ENCODE measurements at places on chromosomes 6 and 20.

DNA sequence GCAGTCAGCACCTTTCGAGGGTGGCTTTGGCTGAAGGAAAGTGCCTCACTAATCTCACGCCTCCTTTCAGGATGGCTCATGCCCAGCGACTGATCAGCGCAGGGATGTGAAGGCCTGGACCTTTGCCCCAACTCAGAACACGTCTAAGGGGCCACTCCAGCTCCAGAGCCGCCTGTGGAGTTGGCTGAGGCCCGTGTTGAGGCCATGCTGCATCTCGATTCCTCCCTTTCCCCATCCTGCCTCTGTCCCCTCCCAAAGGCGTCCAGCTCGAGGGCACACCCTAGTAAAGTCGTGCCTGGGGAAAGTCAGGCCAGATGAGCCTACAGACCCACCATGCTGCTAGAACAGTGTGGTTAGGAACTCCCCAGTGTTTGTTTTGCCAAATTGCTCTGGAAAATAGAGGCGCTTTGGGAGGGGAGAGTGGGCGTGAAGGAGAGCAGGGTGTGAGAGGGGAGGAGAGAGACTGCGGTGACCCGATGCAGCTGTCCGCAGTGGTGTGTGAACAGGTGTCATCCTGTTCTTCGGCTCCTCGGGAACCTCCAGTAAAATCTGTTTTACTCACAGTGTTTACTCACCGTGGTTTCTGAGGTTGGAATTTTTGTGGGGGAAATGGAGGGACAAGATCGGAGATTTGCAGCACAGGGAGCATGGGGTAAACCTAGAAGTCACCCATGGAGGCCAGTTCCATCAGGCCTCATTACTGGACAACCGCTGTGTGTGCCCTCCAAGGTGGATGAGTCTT is 85.0 kb upstream of the PMEPA1 start:
- no peak for DNase-seq

- DNase-seq, result no peak
Observed at GRCh38 chr20:45792317-45793118, 764 bp downstream of the DNTTIP1 start.

DNA sequence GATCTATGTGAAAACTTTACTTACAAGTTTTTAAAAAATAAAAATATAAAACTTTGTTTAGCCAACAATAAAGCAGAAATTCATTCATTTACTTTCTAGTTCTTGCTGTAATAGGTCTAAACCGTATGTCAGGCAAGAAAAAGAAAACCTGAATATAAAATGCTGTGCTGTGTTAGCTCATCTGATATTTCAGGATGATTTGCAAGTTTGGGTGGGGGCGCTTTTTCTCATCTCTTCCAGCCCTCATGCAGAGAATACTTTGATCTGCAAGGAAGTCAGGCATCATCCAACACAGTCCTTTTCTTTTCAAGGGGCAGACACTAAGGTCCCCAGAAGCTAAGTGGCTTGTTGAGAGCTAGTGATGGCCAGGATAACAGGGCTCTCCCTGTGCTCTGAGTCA is 153.2 kb downstream of the TBC1D7 start:
- DNase-seq, result no peak

DNA sequence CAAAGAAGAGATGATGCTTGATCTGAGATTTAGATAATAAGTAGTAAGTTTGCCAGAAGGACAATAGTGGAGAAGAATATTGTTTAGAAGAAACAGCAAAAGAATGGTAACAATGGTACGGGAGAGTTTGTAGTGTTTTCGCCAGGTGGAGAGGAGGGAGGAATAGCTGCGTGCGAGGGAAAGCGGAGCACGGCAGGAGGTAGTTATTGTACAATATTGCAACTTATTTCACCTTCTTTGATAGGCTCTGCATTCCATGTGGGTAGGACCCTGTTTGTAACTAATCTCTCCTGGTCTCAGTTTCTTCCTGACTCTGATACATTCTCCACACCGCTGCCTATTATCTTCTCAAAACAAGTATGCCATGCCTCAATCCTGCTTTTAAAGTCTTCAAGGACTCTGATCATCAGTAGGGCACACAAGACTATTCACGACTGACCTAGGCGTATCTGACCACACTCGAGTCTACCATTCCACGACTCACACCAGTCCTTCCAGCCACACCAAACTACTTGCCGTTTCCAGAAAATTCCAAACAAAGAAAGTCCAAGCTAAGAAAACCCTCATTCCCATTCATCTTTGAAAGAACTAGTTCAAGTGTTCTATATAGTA is 1.1 kb downstream of the PPIL4 start:
- DNase-seq, result no peak

GRCh38 chr6:42450477-42451332 is 1.0 kb downstream of the TRERF1 start:
- peak; percentile 13 for DNase-seq

- DNase-seq, result no peak
Observed at GRCh38 chr6:16802071-16802470, 40.8 kb upstream of the ATXN1 start.

- no peak for DNase-seq
Observed at GRCh38 chr20:53550280-53551187, 43.1 kb downstream of the ZNF217 start.

DNA sequence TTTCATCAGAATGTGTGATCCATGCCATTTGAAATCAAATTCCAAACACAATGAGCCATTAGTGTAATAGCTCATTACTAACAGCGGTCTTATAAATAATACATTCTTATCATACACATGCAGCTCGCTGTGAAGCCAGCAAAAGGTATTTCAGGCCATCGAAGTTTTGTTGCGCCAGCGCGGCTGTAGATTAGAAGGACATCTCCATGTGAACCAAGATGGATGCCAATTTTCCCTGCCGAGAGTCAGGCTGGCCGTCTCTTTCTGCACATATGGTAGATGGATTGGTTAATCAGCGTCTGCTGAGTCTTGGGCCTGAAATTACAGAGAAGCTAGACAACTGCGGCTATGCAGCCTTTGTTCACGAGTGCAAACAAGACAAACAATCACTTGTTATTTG is 44.1 kb downstream of the CFAP61 start:
- no peak for DNase-seq

- no peak for DNase-seq
Observed at GRCh38 chr6:116381000-116381399, 10.3 kb downstream of the DSE start.

DNA sequence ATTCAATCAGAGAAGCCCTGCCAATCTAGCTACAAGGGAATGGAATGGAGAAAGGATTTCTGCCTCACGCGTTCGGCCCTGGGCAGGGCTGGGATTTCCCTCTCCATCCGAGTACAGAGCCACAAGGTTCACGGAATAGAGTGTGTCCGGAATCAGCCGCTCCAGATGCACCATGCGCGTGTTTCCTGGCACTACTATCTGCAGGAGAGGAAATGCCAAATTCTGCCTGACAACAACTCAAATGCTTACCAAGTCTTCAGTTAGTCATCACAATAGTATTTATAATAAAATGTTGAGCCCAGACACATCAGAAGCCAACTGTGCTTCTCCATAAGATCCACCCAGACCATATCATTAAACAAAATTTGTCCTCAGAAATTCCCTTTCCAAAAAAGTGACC is 75.1 kb downstream of the COL12A1 start:
- no peak for DNase-seq

GRCh38 chr6:149306967-149307366 is 10.5 kb upstream of the TAB2 start:
- no peak for DNase-seq

GRCh38 chr20:62162765-62163484 is 19.4 kb downstream of the SS18L1 start:
- no peak for DNase-seq

DNA sequence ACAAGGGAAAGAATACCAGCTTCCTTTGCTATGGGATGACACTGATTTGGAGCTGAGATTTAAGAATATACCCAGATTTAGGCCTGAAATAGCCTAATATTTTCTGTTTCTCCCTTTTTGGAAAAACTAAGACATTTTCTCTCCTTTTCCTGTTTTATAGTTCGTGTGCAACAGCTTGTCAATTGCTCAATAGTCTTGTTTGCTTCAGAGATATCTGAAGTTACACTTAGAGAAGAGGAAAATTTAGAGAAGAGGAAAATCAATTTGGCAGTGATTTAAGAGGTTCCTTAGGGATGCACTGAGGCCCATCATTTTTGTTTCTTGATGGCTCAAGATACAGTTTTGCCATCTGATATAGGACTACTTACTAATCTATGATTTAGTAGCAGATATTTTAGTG is 398.6 kb downstream of the RFPL4B start:
- DNase-seq, result no peak

DNA sequence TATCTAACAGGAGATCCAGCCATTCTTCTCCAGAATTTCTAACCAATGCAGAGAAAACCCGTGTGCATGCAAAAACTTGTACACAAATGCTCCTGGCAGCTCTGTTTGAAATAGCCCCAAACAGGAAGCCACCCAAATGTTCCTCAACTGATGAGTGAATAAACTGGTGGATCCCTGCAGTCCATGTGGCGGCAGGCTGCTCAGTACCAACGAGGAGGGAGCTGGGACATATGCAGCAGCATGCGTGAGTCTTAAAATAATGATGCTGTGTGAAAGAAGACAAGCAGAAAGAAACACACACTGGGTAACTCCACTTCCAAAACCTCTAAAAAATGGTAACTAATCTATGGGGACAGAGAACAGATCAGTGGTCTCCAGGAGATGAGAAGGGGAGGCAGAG is 542.1 kb upstream of the AGPAT4 start:
- DNase-seq, result no peak

GRCh38 chr6:110554966-110555460 is 78.6 kb upstream of the SLC22A16 start:
- DNase-seq, result no peak

DNA sequence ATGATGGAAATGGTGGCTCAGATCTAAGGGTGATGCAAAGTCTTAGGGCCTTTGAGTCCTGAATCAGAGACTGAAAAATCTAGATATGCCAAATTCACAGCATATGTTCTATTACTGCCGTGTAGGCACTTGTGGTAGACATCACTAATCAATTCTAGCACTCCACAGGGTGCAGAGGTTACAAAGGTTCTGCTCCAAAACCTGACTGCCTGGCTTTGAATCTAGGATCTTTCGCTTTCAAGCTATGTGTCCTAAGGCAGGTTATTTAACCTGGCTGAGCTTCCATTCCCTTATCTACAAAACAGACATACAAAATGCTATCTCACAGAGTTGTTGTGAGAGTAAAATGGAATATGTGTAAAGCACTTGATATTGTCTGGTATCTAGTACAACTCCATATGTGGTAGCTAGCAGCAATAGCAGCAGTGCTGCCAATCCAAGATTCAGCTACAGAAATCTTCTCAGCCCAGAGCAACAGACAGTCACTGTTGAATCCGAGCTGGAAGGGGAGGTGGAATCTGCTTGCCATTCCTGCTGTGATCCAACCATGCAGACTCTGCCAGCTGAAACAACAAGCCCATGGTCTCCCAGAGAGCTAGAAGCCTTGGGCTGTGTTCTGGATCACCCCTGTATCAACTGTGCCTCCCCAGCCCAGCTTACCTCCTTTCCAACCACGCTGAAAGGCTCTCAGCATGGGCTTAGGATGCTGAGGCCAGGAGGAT is 206.9 kb downstream of the TFAP2C start:
- DNase-seq, result no peak
